ENCODE measurements at places on chromosomes 1 and 21.

DNA sequence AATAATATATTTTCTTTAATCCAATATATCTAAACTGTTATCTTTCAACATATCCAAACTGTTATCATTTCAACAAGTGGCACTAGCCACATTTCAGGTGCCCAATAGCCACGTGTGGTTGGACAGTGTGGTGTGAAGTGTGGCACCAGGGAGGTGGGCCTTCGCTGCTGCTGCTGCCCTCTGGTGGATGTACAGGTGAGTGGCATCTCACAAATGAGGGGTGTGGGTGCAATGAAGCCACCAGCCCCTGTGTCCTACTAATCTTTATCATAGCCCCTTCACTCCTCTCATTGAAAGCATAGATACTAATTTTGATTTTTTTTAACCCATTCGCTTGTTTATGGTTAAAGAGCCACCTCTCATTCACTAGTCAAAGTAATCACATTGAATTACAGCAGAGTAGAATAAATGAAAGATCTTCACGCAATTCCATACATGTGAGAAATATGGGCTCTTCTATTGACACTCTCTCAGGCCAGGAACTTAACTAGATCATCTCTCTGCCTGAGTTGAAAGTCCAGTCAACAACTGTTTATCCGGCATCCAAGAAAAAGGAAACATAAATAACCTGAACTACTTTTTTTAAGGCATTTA, 499.2 kb downstream of the OMA1 start:
- DNase-seq: no peak

DNA sequence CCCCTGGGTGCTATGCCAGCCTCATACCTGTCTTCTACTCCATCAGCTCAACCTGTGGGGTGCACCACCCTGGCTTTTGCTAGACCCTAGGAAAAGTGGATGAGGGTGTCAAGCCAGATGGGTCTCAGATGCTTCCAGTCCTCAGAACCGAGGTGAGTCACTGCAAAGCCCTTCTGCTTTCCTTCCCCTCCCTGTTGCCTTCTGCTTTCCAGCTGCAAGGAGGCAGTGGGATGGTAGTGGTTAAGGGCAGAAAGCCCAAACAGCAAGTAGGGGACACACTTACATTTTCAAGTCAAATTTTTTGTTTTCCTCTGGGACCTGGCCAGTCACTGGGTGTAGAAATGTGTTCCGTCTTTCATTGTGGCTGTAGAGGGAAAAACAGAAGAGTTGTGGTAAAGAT, 60.7 kb upstream of the GOLT1A start:
- no peak for DNase-seq

DNA sequence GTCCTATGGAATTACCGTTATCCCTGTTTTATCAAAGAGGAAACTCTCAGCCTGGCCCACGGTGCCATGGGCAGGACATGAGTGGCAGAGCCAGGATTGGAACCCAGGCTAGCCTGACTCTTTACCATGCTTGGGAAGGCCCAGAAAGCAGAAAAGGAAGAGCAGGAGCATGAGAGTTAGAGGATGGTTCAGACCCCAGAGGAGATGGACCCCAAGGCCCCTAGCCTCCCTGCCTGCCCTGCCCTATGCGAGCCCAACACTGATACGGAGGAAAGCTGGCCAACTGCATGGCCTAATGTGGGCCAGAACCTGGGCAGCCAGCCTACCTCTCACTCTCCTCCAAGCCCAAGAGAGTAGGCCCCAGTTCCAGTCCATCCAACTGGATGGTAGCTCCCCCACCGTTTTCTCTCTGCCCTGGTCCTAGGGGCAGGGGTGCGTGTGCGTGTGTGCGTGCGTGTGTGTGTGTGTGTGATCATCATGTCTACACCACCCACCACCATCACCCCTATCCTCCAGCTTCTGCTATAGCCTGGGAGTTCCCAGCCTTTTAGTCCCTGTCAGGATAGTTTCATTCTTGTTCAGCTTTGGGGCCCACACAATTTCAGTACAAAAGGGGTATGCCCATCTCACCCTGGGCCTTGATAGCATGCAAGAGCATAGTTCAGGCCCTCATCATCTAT, 15.4 kb upstream of the MEX3A start:
- DNase-seq: no peak

DNA sequence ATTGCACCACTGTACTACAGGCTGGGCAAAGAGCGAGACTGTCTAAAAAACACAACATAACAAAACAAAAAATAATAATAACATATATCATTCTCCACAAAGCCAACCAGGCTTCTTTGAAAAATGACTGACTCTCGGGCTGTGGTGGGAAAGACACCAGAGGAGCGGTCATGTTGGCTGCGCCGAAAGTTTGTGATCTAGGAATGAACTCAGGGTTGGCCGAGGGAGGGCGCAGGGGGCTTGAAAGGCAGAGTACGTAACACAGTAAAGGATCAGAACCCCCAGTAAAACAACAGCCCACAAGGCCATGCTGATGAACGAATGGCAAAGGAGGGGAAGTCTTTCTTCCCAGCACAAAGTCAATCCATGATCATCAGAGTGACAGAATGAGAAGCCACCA, 4.7 kb downstream of the SLC35E2B start:
- no peak for DNase-seq

- no peak for DNase-seq
Measured at GRCh38 chr1:64553285-64553684, 83.4 kb downstream of the CACHD1 start.
